AG04449 (cell line): ENCODE measurements at places on chromosomes 1 and 21.

DNA sequence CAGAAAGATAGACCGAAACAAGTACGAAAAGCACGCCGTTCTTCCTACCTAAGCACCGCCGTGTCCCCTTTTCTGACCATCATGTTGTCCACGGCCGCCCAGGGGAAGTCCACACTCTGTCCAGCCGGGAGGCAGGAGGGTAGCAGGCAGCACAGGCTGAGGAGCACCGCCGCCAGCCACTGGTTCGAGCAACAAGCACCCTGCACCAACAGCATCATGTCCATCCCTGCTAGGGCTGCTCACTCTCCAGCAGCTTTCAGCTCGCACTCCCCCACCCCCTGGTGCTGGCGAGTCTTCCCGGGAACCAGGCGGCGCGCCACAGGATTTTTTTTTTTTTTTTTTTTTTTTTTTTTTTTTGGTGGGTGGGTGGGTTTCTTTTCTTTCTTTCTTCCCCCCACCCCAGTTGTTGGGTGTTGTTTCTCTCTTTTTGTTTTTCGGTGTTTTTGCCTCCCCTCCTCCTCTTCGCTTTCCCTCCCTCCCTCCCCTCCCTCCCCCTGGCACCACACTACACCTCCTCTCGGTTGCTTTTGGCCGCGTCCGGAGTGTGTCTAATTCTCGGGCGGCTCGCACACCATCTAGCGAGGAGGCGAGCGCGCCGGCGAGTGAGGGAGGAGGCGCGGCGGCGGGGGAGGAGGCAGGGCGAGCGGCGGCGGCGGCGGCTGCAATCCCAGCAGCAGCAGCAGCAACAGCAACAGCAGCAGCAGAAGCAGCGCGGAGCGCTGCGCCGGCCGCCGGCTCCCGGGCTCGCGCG is at the start of gene NEGR1:
TSS of gene NEGR1 (minus strand) at position 269 of the 751 bp plus-strand sequence.
- DNase-seq, result no peak

DNA sequence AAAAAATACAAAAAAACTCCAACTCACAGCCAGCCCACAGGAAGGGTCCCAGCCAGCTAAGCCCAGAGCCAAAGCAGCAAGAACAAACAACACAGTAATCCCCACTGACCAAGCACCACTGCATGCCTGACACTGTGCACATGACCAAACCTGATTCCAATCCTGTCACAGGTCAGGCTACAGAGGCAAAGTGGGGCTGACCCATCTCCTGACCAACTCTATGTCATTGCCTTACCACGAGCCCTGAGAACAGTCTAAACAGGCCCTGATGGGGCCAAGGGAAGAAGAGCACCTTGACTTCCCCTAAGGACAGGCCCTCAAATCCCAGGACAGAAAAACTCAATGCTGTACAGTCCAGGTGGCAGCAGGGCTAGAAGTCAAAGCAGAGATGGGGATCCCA is 2.4 kb downstream of the LSS start:
- no peak for DNase-seq

GRCh38 chr1:36239941-36240637 is 15.8 kb downstream of the THRAP3 start:
- no peak for DNase-seq

- no peak for DNase-seq
Observed at GRCh38 chr1:217274927-217275654, 355.8 kb downstream of the GPATCH2 start.

GRCh38 chr1:233554037-233554436 is 59.9 kb upstream of the KCNK1 start:
- DNase-seq, result no peak

DNA sequence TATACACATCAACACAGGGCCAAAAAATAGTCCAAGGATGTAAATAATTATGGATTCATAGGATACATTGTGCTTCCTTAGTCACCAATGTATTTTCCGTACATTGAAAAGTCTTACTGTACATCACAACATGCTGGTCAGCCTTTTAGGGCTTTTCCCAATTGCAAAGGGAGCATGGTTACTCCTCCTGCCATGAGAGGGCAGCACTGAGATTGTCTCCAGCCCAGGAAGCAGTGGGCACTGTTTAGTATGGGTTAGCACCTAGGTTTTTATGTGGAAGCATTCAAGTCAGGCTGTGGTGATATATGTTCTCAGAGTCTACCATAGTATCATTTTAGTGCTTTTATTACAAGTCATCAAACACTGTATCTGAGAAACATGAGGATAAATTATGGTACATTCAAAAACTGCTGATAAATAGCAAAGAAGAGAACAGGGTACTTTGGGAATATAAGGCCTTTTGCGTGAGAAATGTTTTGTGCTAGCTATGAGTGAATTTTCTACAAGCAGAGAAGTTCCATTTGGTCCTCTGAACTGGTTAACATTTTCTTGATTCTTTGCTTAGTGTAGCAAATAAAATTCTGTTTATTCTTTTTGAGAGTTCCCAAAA is 34.0 kb downstream of the ST6GALNAC5 start:
- no peak for DNase-seq

- no peak for DNase-seq
Observed at GRCh38 chr1:200454425-200454824, 44.6 kb upstream of the ZNF281 start.

GRCh38 chr1:3620708-3621107 is 4.1 kb upstream of the TPRG1L start:
- no peak for DNase-seq

DNA sequence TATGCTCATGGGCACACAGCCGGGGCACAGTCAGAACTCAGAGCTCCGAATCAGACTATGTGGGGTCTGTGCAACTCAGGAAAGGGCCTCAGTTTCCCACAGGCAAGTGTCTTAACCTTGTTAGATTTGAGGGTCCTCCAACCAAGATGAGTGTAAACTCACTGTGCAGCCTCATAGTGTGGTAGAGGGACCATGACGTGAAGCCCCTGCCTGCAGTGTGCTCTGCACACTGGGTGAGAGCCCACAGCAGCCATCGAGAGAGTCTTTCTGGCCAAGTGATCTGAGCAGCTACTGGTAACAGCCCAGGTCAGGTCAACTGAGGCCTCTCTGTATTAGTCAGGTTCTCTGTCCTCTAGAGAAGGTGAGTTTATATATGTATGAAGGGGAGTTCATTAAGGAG is 592 bp upstream of the LYPD8 start:
- no peak for DNase-seq

DNA sequence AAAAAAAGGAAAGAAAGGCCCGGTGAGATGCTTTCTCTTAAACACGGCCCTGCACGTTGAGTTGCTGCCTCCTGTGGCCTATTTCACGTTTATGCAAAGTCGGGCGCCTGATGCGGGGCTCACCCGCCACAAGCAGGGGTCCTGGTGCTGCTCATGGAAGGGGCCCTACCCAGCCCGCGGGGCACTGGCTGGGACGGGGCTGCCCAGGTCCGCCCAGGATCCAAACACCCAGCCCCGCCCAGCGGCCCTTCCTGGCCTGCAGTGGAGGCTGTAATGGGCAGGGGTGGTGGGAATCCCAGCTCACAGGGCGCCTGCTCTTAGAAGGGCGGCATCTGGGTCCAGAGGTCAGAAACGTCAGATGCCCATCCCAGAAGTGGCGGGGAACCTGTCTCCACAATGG is 1.6 kb downstream of the COL6A2 start:
- DNase-seq, result no peak

GRCh38 chr1:199693724-199694123 is 333.8 kb upstream of the NR5A2 start:
- DNase-seq, result no peak

DNA sequence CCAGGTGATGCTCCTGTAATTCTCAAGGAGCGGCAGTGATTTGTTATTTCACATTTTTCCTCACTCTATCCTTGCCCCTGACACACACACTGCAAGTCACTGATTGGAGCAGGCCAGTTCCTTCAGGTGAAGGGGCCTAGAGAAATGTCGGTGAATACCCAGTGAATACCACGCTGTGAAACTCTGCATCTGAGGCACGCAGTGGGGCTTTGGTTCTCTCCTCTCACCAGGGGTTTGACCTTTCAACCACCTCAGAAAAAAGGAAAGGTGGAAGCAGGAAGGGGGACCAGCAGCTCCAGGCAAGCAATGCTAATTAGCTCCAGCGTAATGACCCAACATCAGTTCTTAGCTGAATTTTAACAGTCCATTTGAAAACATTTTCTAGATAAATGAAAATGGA is 532 bp upstream of the FAM177B start:
- DNase-seq, result no peak

GRCh38 chr1:56156971-56157876 is 422.1 kb downstream of the PLPP3 start:
- DNase-seq, result no peak

- no peak for DNase-seq
Observed at GRCh38 chr1:118243269-118243668, 58.2 kb upstream of the SPAG17 start.

DNA sequence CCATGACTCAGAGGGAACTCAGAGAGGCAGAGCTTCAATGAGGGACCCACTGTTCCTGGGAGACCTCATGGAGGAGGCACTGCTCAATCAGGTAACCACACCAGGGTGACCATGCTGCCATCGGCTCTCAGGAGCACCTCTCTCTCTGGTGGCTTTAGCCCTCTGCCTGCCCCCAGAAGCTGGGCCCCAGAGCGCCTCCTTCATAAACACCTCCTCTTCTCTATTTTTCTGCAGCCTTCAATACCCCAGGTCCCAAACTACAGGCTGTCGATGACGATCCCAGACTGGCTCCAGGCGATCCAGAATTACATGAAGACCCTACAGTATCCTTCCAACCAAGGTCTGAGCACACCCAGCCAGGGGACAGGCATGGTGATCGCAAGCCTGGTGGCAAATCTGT is 10.6 kb downstream of the VASH2 start:
- no peak for DNase-seq

DNA sequence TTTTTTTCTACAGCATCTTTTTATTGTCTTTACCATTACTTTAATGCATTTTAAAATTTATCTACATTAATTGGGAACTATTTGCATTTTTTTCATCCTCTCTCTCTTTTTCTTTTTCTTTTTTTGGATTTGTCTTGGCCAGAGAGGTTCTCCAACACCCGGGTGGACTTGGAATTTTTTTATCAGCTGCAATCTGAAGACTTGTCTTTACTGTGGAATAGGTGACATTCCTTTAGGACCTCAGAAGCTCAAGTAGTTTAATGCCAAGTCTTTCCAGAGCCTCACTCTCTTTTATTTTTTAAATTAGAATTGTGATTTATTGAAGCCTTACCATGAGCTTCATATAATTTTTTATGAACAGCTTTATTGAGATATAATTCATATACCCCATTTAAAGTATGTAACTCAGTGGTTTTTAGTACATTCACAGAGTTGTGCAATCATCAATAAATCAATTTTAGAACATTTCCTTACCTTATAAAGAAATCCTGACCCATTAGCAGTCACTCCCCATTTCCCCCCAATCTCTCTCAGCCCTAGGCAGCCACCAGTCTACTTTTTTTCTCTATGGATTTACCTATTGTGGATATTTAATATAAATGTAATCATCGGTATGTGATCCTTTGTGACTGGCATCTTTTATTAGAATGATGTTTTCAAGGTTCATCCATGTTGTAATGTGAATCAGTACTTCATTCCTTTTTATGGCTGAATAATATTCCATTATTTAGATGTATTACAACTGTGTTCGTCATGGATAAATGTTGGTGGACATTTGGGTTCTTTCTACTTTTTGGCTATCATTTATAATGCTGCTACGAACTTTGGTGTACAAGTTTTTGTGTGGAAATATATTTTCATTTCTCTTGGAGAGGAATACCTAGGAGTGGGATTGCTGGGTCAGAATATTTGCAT is 6.2 kb downstream of the TUFT1 start:
- no peak for DNase-seq

DNA sequence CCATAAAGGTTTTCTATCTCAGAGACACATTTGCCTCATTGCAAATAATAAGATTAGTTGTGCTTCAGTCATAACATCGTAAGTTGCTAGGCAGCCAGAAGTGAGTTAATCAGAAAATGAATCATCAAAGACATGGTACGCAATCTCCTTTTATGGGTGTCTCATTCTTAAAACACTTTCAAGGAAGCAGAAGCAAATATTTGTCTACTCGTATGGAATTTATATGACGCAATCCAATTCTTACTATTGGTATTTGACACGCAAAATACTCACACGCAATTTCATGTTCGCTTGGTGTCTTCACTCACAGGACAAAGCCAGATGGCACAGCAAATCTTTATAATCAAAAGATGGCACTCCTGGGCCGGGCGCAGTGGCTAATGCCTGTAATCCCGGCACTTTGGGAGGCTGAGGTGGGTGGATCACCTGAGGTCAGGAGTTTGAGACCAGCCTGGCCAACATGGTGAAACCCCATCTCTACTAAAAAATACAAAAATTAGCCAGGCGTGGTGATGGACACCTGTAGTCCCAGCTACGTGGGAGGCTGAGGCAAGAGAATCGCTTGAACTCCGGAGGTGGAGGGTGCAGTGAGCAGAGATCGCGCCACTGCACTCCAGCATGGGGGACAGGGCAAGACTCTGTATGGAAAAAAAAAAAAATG is 56.4 kb downstream of the HLCS start:
- peak; percentile 98 for DNase-seq

DNA sequence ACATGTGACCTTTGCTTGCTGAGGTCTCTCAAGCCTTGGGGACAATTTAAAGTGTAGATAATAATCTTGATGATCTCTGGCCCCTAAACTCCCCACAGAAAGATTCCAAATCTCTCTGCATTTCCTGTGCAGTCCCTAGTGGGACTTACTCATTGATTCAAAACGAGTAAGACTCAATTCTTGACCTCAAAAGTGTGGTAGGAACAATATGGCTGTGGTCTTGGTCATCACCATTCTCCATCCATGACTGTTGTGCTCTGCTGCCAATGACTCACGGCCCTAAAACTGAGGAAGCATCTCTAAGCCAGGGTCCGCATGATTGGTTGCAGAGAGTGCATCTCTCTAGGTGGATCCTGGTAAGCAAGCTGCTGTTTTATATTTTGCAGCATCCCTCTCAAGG is 268.0 kb downstream of the PTGER3 start:
- peak; percentile 21 for DNase-seq

- no peak for DNase-seq
Observed at GRCh38 chr1:51733793-51734522, 117.1 kb downstream of the OSBPL9 start.

DNA sequence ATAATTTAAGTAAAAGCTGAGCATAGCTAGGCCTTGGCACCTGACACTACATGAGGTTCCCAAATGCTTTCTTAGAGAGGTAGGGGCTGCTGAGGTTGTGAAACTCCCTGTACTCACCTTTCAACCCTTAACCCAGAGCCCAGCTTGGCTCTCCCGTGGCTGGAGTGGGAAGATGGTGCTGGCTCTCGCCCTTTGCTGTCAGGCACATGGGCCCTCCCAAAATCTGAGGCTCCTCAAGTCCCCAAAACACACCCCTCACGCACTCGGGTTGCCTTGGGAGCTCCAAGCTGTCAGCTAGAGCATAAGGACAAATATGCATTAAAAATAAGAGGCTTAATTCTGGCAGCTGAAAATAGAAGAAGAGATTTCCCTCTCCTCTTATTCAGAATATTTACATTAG is 46.7 kb upstream of the PLPPR4 start:
- no peak for DNase-seq

DNA sequence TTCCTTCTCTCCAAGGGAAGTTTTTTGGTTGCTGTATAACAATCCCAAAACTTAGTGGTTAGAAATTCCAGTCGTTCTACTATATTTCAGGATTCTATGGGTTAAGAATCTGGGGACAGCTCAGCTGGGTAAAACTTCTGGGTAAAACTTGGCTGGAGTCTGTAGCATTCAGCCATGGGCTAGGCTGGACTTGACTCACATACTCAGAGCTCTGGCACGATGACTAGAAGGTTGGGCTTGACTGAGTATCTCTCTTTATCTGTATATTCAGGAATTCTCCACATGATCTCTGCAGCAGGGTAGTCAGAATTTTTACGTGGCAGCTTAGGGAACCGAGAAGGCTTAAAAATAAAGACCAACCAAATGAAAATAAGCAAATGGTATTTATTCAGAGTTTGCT is 28.2 kb upstream of the HRNR start:
- DNase-seq, result no peak

GRCh38 chr1:77834771-77835334 is 53.6 kb upstream of the NEXN start:
- DNase-seq, result peak; percentile 14
